ENCODE measurements at places on chromosomes 11 and 22.

- no peak for DNase-seq
Measured at GRCh38 chr11:5083602-5084001, 14.2 kb downstream of the OR52E1 start.

- DNase-seq = no peak
Measured at GRCh38 chr22:36773935-36774334, 2.0 kb downstream of the IFT27 start.

- DNase-seq = no peak
Measured at GRCh38 chr22:35997438-35997837, 31.2 kb downstream of the RBFOX2 start.

GRCh38 chr11:112977755-112978154, 16.5 kb downstream of the NCAM1 start:
- DNase-seq = no peak

DNA sequence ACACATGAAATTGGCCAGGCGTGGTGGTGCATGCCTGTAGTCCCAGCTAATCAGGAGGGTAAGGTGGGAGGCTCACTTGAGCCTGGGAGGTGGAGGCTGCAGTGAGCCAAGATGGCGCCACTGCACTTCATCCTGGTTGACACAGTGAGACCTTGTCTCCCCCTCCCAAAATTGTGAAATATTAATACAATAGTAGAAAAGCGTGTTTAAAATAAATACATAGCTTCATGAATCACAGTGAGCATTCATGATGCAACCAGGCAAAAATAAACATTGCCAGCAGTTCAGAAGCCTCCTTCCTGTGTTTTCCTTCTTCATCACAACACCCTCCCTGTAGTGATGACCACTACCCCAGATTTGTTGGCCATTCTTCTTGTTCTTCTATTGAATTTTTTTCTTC, 4.3 kb upstream of the TEAD1 start:
- no peak for DNase-seq

GRCh38 chr11:64613648-64614047, 22.6 kb downstream of the SLC22A12 start:
- no peak for DNase-seq

GRCh38 chr11:113083571-113083970, 122.4 kb downstream of the NCAM1 start:
- DNase-seq = no peak

DNA sequence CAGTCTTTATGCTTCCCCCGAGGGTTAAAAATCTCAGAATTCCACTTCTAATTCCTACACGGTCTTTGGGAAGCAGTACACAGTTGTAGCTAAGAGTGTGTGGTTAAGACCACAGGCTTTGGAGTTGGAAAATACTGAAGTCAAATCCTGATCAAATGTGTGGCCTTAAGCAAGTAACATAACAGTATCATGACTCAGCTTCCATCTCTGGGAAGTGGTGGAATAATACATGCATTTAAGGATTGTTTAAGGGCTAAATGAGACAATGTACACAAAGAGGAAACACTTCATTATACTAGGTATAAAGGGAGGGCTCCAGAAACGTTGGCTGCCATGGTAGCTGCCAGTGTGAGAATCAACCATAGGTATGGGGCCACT, 71.5 kb downstream of the FAT3 start:
- DNase-seq = no peak

- no peak for DNase-seq
Measured at GRCh38 chr11:28259177-28259843, 151.1 kb downstream of the METTL15 start.

- DNase-seq = no peak
Measured at GRCh38 chr11:65576867-65577755, 1.3 kb downstream of the EHBP1L1 start.

DNA sequence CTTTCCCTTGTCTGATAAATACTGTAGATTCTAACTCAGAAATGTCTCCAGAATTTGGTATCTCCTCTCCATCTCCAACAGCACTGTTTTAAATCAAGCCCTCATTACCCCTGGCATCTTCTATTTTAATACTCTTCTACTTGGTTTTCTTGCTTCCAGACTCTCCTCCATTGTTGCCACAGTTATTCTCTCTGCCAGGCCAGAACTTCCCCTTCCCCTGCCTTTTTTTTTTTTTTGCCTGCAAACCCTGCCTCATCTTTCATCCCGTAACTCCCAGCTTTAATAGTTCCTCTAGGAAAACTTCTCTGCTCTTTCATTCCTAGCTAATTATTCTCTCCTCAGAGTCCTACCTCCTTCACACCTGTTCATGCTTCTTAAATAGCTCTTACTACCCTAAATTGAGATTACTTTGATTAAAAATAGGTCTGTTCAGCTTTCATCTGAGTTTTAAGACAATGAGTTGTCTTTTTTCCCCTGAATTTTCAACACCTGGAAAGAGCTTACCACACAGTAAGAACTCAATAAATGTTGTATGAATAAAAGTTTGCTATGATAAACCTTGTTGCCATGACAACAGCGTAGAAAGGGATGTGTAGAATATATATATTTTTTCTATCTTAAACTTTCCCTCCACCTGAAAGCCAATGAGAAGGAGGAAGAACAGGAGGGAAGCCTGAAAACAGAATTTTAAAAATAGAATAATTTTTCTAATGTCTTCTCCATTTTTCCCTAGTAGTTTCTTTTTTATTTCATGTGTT, 3.6 kb downstream of the IL18 start:
- no peak for DNase-seq

DNA sequence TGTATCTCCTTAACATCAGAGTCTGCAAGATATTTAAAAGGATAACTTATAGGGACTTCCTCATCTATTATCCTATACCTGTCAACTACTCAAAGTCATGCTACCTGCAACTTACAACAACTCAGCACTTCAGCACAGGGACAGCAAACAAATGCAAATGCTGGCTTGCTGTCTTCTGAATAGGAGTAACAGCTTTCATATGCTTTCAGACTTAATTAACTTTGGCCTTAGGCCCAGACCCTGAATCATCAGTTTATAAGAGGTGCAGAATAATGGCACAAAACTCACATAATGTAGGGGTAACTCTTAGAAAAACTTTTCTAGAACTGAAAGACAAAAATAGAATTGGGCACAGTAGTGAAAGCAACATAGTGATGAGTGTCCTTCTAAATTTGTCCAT, 953.4 kb downstream of the DLG2 start:
- DNase-seq = no peak

Measured in T-cell (primary cell).